GM23248 (cell line): ENCODE measurements at places on chromosomes 4 and X. TPM values are rescaled to one million over a fixed set of nuclear protein-coding genes. Genes with fewer than 3 reads are reported as not detected.

DNA sequence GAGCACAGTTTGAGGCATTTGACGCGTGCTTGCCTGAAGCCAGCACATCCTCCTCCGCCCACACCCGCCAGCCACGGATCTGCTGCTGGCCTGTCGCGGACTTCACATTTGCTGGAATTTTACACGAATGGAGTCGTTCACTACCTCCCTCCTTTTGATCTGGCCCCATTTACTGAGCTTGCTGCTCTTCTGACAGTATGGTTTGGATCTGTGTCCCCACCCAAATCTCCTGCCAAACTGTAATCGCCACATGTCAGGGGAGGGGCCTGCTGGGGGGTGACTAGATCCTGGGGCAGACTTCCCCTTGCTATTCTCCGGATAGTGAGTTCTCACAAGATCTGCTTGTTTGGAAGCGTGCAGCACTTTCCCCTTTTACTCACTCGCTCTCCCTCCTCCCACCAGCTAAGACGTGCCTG, 19.9 kb upstream of the CPLX1 start:
- peak; percentile 83 for DNase-seq

DNA sequence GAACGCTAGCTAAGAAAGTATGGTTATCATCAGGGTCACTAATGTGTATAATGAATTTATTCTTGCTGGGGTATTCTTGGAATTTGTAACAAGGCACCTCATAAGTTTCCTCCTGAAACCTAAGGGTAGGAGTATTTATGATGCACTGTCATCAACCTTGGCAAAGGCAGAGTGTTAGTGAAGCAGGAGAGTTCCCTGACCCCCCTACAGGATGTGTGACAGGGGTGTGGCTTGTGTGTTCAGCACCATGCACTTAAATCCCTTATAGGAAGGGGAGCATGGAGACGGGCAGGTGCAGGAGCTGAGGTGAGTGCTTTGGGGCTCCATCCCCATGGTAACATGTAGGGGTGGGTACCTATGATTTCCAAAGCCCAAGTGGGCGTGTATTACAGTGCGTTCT, 237.7 kb downstream of the GALNTL6 start:
- no peak for DNase-seq

GRCh38 chrX:148337873-148338272, 162.5 kb upstream of the AFF2 start:
- no peak for DNase-seq

DNA sequence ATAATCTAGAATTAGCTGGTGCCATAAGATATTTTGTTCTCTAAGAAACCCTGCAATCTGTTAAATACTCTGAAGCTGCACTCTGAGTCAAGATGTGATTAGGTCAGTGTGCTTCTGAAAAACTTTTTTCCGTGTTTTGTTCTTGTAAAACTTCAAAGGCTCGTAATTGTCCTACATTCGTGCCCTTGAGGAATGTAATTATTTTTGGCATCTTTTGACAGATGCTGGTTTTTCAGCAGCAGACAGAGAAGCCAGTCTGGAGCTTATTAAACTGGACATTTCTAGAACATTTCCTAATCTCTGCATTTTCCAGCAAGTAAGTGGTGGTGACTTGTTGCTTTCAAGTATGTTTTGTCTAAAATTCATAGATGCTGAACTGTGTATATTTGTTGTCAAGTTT, 36.8 kb upstream of the TADA2B start:
- no peak for DNase-seq

GRCh38 chrX:49988143-49988542, 65.7 kb downstream of the CLCN5 start:
- no peak for DNase-seq

DNA sequence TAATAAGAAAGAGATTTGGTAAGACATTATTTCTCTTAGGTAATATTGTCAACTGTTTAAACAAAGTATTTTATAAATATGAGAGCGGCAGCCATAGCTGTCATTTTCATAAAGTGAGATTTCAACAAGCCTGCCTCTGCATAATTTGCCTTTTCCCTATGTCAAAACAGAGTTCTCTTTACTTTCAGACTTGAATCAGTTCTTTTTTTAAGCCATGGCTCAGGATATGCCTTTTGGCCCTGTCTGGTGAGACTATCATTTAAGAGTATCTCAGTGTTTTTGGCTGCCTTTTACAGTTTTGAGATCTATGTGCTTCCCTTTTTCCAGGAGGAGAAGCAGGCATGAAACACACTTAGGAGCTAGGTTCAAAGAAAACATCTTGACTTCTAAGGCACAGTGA, 7.5 kb upstream of the GUCY1A1 start:
- no peak for DNase-seq

- DNase-seq = peak; percentile 67
These were observed 258.5 kb upstream of the SLIT2 start for GRCh38 chr4:19993242-19993641.

- DNase-seq = no peak
These were observed 231.4 kb upstream of the MID1 start for GRCh38 chrX:10851809-10852208.

GRCh38 chrX:115531818-115532403, 29.1 kb upstream of the PLS3 start:
- peak; percentile 38 for DNase-seq

- peak; percentile 3 for DNase-seq
These were observed 243.8 kb downstream of the PPP3CA start for GRCh38 chr4:101103381-101104142.

GRCh38 chr4:177771645-177772044, 329.4 kb upstream of the AGA start:
- DNase-seq = no peak

DNA sequence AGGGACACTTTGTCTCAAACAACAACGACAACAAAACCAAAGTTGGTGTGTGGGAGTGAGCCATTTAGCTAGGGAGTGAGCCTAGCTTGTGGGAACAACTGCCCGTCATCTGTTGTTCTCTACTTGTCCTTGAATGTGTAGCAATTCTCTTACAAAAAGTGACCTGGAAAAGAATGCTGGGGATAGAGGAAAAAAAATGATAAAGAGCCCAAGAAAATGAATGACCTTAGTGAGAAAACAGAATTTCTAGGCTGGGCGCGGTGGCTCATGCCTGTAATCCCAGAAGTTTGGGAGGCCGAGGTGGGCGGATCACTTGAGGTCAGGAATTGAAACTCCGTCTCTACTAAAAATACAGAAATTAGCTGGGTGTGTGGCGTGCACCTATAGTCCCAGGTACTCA, 19.6 kb downstream of the SEPTIN6 start:
- no peak for DNase-seq

DNA sequence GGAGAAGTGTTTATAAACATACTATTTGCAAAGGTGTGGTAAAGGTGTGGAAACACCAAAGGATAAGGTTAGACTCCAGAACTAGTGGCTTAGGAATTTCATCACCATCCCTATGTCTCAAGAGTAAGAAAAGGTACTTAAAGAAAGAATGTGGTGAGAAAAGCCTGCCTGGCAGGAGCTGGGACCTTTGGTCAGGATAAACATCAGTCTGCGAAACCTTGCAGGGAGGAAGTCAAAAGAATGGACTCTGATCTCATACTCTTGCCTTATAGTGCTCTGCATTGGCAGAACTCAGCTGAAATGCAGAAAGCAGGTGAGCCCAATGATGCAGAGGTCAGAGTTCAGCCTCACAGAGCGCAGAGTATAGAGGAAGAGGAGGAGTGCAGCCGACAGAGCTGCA, 97.2 kb upstream of the NR3C2 start:
- DNase-seq = no peak

GRCh38 chr4:96784336-96784735, 944.4 kb downstream of the PDHA2 start:
- DNase-seq = no peak

DNA sequence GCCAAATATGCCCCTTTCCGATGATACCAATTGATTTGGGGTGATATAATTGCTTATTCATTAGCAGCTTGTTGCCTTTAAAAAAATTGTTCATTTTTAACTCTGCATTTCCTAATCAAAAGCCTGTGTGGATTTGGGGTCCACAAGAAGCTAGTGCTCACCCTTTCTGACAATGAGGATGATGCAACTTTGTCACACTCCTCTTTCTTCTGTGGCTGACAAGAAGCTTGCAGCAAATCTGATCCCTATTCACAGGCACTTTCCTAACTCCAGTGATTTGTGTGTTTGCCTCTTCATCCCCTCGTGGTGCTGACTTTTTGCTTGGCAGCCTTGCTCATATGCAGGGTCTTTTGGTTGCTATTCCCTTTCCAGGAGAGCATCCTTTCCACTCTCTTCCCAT, 182.7 kb upstream of the LDB2 start:
- DNase-seq = no peak

The RGN gene
- total RNA-seq = 1.6 and 6.2 TPM in 2 replicates

The MAGEA2B gene
- not detected in 2 replicates for total RNA-seq

The TCEAL6 gene
- total RNA-seq = not detected in 2 replicates
